ENCODE measurements at places on chromosomes 2 and 18.

DNA sequence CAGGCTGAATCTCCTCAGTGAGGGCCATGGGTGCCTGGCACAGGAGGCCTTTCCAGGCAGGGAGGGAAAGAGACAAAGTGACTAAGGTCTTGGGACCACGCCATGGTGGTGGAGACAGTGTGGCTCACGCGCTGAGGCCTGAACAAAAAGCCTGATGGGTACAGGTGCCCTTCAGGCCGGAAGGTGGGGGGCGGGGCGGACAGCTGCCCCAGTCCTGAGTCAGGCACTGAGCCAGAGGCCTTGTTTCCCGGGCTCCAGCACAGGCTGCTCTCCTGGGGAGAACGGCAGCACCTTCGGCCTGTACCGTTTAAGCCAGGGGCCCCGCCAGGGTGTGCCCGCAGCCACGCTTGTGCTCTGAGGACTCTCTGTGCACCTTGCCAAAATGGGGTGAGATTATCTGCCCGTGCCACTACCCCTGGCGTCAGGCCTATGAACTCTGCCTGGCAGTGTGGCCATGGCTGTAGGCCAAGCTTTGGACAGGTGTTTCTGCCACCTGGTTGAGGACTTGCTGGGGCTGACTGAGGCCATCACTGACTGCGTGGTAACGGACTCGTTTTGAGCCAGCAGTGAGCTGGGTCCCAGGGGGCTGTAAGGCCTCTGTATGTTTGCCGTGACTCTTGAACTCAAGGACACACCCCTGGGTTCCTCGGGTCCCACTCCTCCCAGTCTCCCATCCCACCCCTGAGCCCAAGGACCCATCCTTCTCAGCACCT lies 31.7 kb upstream of the DNMT3A start:
- peak; percentile 94 for DNase-seq

DNA sequence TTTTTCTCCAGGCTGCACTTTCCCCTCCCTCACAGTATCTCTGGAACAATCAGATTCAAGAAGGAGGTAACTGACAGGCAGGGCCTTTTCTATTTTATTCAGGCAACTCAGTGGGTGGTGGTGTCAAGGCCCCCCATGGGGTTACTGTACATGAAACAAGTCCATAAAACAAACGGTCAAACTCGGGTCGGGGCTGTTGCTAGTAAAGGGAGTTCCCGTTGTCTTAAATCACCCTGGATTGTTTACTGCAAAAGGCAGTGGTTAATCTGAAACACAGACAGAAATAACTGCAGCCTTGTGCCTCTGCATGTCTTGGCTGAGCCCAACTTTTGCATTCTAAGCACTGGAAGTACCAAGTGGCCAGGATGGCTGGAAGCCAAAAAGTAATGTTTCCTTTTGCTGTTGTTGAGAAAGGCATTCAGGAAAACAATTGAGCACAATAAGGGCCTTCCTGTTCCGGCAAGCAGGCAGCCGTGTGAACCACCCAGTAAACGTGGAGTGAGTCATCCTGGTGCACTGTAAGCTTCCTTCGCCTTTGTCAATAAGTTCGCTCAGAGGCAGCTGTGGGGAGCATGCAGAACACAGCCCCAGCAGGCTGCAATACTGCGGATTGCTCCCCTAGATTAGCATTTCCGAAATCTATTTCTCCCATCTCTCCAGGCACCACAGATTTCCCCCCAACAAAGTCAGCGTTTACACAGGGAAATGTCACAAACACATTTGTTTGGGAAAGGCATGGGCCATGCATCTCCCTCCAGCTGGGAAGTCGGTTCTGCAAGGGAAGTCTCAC lies 149.6 kb downstream of the IRS1 start:
- DNase-seq = no peak

DNA sequence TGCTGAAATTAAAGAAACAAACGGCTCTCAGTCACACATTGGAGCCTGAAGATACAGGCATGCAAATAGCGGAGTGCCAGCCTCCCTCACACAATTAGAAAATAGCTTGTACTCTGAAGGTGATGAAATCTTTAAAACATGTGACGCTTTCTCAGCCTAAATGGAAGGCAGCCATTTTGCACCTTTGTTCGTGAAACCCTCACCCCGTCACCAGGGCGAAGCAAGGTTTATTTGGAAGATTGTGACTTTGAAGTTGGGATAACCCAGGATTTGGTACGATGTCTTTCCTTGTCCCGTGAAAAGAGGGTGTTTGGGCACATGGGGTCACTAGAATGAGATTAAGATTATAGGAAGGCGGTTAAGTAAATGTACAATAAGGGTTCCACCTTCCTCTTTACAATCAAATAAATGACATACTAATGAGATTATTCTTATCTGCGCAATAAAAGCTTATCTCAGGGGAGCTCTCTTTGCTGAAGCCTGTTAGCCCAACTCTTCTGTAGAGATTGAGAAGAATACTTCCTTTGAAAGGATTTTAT lies 4.2 kb downstream of the SH3BP4 start:
- no peak for DNase-seq

GRCh38 chr2:11074246-11074820 lies 80.9 kb upstream of the SLC66A3 start:
- no peak for DNase-seq

GRCh38 chr2:74072565-74072964 lies 75.1 kb downstream of the BOLA3 start:
- DNase-seq = no peak

GRCh38 chr2:112343827-112344585 lies 68.6 kb downstream of the ZC3H6 start:
- DNase-seq = no peak

DNA sequence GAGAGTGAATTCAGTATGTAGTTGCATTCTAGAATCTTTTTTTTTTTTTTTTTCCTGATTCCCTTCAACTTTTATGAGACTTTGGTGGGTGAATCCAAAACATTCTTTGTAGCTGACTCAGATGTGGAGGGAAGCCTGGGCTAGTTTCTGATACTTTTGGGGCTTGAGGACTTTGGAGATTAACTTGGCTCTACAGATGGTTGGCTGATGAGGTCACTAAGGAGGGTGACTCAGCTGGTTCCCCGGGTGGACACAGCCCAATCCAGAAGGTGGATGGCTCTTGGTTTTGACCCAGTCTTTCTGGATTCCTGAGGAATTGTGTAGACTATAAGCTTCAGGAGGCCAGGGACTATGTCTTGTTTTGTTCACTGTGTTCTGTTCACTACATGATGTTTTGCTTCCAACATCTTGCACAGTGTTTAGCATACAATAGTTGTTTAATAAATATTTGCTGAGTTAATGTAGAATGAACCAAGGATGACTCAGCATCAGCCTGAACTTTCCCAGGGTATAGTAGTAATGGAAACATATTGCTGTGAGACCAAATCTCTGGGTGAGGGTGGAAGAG lies 30.5 kb downstream of the LAMA3 start:
- DNase-seq = no peak

All from DMS79 treated with DMSO at 0.1 percent for 48 hours (cell line).